ENCODE measurements at places on chromosomes 1 and 21.

DNA sequence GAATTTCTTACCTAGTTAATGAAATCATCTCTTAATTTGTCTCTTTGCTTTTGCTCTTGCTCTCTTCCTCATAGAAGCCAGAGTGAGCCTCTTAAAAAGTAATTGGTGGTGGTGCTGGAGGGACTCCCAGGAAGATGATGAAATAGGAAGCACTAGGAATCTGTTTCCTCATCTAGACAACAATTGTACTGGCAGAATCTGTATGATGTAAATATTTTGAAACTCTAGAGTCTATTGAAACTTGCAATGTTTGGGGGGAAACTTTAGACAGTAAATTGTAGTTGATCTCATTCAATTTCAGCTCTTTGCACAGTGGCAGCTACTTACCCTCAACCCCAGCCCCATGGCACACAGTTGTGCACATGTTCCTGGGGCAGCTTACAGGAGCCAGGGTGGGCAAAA lies 10.6 kb downstream of the RGSL1 start:
- DNase-seq, result no peak

DNA sequence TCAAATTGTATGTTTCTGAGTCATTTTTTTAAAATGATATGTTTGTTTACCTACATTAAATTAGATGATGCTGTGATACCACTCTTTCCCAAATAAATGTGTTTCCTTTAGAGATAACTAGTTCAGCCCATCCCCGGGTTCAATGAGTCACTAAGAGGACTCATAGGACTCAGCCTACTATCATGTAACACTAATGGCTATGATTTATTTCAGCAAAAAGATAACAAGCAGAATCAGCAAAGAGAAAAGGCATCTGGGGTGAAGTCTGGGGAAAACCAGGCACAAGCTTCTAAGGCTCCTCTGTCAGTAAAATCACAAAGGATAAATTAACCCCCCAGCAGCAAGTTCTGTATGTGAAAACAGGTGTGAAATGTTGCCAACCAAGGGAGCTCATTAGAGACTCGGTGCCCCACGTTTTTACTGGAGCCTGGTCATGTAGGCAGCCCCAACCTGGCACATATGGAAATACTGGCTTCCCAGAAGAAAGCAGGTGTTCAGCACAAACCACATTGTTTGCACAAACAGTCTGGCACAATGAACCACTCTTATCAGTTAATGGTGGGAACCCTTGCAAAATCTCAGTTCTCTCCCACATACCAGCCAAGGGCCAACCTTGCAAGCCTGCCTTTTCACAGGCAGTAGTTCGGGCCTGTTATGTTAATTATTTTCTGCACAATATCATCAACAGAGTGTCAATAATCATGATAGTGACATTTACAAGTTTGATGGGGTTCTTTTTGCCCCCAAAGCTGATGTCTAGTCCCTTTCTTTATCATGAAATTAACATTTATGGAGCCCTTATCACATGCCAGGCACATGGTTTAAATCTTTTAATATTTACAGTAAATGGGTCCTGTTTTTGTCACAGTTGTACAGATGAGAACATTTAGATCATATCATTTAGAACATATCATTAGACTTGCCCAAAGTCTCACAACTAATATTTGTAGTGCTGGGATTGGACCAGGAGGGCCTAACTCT lies 23.1 kb upstream of the CNN3 start:
- peak; percentile 66 for DNase-seq

DNA sequence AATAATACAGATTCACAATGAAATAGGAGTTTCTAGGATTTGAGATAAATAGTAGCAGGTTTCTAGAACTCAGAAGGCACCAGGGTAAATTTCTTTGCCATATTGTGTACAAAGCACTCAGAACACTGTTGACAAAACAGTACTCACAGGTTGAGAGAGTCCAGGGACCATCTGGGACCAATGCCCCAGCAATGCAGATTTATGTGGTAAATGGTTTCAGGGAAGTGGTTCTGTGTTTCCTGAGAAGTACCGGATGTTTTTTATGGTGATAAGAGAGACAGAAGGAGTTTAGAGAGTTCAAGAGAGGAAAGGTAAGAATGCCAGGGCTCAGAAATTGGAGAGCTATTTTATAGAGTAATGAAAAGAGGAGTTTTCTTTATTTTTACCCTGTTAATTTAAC lies 29.6 kb upstream of the DIPK1A start:
- no peak for DNase-seq

DNA sequence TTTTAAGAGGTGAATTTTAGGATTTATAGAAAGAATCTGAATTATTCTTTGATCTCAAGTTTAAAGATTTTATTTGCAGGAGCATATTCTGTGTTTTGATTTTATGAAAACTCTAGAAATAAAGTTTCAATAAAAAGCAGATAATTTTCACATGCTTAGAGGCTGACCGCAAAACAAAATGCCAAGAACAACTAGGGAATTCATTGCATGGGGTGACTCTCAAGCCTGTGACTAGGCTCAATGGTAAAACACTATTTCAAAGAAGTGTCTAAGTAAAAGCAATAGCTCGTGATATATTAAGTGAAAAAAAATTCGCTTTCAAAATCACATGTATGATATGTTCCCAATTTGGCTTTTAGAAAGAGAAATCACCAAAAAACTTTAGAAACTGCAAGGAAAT lies 49.6 kb downstream of the RPL5 start:
- DNase-seq, result no peak

DNA sequence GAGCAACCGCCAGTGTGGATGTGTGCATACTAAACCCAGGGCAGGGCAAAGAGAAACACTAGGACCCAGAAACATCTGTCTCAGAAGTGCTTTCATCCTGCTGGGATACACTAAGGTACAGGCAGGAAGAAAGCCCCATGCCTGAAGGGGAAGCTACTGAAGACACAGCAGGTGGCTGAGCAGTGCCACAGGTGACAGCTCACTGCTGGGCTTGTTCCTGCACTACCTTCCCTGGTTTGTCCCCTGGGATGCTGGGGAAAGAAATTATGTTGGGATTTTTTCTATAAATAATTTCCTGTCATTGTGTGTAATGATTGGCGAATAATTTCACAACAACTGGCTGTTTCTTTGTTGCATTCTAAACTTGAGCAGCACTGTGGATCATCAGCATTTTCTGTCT lies 245.3 kb upstream of the RAB4A start:
- DNase-seq, result no peak

DNA sequence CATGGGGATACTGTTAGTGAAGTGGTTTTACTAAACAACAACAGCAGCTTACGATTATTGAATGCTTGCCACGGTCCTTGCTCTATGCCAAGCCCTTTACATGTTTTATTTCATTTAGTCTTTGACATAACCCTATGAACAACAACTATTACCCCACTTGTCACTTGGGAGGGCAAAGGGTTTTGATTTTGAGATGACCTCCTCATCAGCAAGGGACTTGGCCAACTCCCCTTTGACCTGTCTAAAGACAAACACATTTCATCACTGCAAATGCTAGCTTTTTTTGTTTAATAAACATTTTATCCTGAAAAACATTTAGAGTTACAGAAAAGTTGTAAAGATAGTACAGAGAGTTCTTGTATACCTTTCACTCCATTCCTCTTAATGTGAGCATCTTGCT lies 152.5 kb upstream of the WNT4 start:
- no peak for DNase-seq

DNA sequence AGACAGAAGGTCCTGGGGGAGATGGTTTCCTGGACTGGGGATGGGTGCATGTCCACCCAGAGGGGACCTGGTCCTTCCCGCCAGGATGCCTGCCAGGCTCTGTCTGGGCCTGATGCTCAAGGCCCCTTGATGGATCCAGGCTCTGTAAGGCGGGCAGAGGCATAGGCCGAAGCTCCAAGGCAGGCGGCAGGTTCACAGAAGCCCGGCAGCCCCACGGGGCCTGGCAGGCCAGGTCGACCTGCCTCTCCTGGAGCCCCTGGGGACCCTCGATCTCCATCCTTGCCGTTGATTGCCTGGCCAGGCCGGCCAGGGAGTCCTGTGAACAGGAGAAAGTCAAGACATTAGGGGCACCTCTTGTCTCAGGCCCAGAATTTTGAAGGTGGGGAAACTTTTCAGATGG lies 16.0 kb downstream of the COL9A2 start:
- no peak for DNase-seq

- DNase-seq, result no peak
These were observed 26.6 kb downstream of the KRTAP24-1 start for GRCh38 chr21:30256100-30256499.

- no peak for DNase-seq
These were observed 75.4 kb downstream of the CDC7 start for GRCh38 chr1:91575909-91576519.

DNA sequence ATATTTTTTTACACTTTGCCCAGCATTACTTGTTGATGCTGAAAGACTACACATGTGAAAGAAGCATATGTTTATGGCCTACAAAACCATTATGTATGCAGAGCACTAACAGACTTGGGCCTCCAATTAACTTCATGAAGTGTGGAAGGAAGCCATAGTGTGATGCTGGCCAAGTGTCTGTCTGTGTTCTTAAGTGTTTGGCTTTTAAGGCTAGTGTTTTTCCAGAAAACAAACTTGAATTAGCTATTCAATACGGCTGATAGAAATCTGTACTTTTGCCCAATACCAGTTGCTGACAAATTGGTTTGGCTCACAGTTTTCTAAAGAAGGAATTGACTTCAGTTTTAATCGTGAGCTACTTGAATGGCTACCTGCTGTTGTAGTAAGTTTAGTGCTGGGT lies 136.1 kb downstream of the ADGRL2 start:
- no peak for DNase-seq

- no peak for DNase-seq
These were observed 6.2 kb downstream of the SIM2 start for GRCh38 chr21:36704958-36705678.

DNA sequence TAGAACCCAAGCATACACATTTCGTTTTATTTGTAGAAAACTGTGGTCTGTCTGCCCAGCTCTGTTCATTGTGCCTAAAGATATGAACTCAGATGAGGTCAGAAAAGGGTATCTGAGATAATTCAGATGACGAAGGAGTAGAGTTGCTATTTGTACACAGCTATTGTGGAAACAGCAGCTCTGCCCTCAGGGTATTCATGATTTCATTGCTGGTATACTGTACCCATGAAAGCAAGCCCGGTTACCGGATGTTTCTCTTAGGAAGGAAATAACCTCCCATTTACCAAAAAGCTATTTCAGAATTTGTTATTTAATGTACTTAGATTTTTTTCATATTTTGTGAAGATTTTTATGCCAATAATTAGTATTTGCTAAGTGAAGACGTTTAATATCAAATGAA lies 37.8 kb downstream of the SMAP2 start:
- no peak for DNase-seq

DNA sequence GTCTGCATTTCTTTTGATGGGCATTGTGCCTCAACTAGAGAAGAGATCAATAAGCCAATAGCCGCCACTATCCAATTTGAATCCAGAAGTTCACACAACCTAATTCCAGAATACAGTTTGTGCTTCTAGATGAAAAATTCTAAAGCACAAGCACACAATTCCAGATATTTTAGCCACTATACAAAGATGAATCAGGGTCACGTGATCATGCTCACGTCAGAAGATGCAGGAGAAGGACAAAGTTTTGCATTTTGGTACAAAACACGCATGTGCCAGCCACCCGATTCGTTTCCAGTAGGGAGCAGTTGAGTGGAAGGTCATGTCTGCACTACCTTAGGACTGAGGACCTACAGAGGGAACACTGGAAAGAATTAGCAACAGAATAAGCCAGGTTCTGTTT lies 3.6 kb downstream of the KCNJ15 start:
- DNase-seq, result no peak

- DNase-seq, result no peak
These were observed 338.1 kb upstream of the SNX7 start for GRCh38 chr1:98323388-98323787.

DNA sequence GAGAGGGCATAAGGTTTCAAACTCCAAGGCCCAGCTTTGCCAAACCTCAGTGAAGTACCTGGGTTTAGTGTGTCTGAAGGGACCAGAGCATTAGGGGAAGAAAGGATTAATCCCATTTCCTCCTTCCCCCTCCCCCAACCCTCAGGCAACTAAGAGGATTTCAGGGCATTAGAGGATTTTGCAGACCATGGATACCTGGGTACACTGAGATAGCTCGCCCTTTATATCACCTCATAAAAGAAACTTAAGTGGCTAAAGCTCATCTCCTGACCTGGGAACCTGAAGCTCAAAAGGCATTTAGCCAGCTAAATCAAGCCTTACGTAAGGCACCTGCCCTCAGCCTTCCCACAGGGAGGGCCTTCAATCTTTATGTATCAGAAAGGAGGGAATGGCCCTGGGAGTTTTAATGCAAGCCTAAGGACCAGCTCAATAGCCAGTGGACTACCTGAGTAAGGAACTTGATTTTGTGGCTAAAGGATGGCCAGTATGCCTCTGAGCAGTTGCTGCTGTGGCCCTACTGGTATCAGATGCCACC lies 26.4 kb upstream of the SMYD3 start:
- DNase-seq, result peak; percentile 88

DNA sequence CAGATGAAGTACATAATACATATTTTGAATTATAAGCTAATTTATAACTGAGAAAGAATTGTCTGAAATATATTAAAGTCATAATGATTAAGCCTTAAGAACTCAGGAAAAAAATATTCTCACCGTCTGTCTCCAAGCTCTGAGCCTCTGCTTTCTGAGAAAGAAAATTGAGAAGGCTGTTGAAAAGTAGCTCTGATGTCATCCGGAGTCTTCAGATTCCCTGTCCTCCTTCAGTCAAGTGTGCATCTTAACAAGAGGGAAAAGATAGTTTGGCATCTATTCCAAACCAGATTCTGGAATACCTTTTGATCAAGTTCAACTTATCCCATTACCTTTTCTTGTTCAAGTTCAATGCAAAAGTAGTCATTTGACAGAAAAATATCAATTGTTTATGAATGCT lies 50.6 kb downstream of the NRIP1 start:
- no peak for DNase-seq

- no peak for DNase-seq
These were observed 105.8 kb downstream of the MRPL39 start for GRCh38 chr21:25501462-25501861.

DNA sequence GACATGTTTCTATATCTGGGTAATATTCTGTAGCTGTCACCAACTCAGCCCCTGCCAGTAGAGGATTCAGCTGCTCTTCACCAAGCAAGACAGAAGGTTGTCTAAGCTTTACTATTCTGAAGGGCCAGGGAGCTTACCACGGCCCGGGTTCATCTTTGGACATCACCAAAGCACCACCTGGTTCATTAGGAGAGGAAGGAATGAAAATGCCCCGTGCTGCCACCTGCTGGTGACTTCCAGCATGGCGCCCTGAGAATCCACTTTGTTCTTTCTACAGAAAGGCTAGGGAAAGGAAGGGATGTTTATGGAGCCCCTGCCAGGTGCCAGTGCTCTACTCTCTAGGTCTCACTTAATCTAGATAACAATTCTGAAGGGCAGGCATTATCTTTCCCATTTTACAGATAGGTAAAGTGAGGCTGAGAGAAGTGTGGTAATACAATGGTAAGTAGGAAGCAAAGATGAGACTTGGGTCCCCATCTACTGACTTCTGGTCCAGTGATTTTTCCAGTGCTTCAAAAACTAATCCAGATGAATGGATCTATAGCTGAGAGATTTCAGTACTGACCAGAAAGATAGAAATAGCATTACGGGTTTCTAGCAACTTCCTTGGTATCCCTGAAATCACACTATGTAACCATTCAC lies 79.5 kb downstream of the BEND5 start:
- peak; percentile 13 for DNase-seq

All from DMS79 treated with DMSO at 0.1 percent for 48 hours (cell line).